ENCODE measurements at places on chromosomes 4 and X.

DNA sequence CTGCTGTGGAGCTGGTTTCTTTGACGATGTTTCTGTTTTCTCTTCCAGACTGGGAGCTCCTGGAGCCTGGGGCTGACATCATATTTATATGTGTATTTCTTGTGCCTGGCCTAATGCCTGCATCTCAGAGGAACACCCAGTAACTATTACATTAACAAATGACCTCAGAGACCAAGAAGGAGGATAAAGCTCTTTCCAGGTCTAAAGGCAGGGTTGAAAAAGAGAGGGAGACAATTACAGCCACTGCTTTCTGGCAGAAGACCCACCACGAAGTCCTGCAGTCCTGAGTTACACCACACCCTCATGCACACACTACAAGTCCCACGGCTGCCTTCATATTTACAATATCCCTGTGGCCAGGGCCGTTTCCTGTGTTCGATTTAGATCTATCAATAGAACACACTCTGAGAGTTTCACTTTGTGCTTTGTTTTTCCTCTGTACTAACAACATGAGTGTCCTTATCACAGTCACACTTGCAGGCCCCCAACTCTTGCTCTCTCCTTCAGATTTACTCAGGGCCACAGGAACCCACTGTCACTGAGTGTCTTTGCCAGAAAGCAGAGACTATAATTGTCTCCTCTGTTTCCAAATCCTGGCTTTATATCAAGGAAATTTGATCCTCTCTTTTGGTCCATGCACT, 535.5 kb downstream of the MID1IP1 start:
- no peaks in the 10 kb centered on the region for H3K36me3 ChIP-seq
- no peak for DNase-seq
- H3K27ac ChIP-seq: no peak overlapping the region
- H3K4me1 ChIP-seq: no peaks in the 10 kb centered on the region
- H3K27me3 ChIP-seq: no peaks in the 10 kb centered on the region
- H3K4me3 ChIP-seq: no peak overlapping the region

DNA sequence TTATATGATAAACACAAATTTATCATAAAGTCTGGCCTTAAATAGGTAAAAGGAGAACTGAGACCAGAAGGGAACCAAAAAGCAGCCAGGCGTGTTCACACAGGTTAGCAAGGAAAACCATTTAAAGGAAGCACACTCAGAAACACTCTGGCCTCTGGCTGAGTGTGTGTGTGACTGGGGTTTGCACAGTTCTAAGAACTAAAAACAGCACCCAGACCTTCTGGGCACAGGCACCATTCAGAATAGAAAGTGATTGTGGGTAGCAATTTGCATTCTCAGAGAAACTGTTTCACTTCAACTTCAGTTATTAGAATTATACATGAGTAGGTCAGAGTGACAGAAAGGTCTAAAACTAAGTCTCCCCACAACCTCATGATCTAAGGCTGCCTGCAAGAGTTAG, 10.0 kb downstream of the GPR82 start:
- no peaks in the 10 kb centered on the region for H3K36me3 ChIP-seq
- H3K27ac ChIP-seq: peak overlapping the region; percentile 62
- H3K27me3 ChIP-seq: no peaks in the 10 kb centered on the region
- peak; percentile 80 for DNase-seq
- H3K4me1 ChIP-seq: peaks cover 17% of the 10 kb centered on the region

DNA sequence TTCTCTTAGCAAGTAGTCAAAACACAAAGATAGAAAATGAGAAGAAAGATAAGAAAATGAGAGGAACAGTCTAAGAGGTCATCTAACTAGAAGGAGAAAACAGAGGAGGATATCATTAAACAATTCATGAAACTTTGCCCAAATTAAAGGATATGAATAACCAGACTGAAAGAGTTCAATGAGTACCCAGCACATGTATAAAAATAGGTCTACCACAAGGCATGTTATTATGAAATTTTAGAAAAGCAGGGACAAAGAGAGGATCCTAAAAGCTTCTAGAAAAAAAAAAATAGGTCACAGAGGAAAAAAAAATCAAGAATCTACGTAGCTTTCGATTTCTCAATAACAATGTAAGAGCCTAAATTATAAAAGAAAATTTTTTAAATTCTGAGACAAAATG, 118.5 kb downstream of the WDFY3 start:
- no peaks in the 10 kb centered on the region for H3K27me3 ChIP-seq
- no peak overlapping the region for H3K4me3 ChIP-seq
- DNase-seq: no peak
- no peaks in the 10 kb centered on the region for H3K36me3 ChIP-seq

GRCh38 chrX:44282753-44283152, 60.7 kb downstream of the EFHC2 start:
- no peak for DNase-seq
- H3K27ac ChIP-seq: no peak overlapping the region
- H3K4me3 ChIP-seq: no peak overlapping the region
- no peaks in the 10 kb centered on the region for H3K27me3 ChIP-seq
- H3K4me1 ChIP-seq: no peaks in the 10 kb centered on the region
- no peaks in the 10 kb centered on the region for H3K36me3 ChIP-seq

DNA sequence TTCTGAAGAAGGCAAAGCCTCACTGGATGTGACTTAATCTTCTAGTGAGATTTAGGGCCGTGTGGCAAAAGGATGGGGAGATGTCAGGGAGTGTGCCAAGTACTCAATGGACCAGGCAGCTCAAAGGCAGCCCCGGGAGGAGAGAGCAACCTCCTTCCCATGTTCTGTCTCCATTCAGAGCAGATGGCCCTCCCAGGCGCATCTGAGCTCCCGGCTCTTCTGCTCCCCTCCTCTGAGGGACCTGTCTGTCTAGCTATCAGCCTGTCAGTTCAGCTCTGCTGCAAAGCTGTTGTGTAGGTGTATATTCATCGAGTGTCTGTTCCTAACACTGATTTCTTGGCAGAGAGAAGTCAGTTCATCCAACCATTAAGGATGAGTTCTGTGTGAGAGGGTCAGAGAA, 10.9 kb upstream of the PORCN start:
- H3K36me3 ChIP-seq: no peaks in the 10 kb centered on the region
- no peak overlapping the region for H3K4me3 ChIP-seq
- DNase-seq: no peak
- no peak overlapping the region for H3K27ac ChIP-seq

- no peaks in the 10 kb centered on the region for H3K36me3 ChIP-seq
- no peaks in the 10 kb centered on the region for H3K27me3 ChIP-seq
- H3K27ac ChIP-seq: no peak overlapping the region
Measured at GRCh38 chr4:3688018-3688998, 77.9 kb upstream of the ADRA2C start.

DNA sequence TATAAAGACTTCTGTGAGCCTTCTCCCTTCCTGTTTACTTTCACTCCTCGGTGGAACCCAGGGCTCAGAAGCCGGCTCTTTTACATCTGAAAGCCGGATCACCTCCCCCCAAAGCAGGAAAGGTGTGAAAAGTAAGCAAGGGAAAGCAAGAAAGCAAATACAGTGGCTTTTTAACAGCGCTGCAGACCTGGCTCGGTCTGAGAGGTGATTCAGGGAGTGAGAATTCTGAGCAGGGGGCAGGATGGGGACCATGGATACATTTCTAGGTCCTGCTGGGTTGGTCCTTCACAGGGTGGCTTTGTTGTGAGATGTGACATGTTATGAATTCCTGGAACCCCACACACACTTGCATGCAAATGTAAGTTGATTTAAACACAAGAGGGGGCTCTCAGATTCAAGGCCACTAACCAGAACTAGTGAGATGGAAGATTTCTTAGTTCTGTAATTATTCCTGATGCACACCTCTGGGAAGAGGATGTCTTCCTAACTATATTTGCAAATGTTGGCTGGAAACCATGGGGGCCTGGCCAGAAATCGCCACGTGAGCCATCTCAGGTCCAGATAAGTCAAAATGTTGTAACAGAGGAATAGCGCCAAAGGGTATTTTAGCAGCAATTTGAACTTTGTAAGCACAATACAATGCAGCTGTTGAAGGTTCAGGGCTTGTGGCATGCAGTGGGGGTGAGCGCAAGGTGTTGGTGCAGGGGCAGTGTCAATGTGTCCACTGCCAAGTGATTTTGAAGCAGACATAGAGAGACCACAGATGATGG, 670.1 kb upstream of the LCORL start:
- no peaks in the 10 kb centered on the region for H3K36me3 ChIP-seq
- no peaks in the 10 kb centered on the region for H3K27me3 ChIP-seq
- no peak overlapping the region for H3K27ac ChIP-seq
- no peak for DNase-seq
- H3K4me3 ChIP-seq: no peak overlapping the region

DNA sequence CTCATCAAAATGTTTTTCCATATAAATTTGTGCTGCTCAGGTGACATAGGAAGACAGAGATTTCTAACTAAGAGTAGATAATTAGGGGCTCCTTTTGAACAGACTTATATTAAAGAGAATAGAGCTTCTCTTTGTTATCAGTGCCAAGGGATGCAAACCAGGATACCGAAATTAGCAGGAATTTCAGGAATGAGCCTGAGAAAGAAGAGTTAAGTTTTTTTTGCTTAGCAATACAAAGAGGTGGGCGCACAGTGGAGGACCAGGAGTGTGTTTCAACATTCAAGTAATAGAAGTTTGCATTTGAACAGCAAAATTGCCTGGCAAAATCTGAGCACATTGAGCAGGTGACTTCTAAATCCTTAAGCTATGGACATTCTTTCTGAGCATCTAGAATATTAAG, 541.3 kb downstream of the GBA3 start:
- no peak overlapping the region for H3K27ac ChIP-seq
- DNase-seq: no peak
- H3K4me3 ChIP-seq: no peak overlapping the region
- H3K4me1 ChIP-seq: no peaks in the 10 kb centered on the region

- H3K27ac ChIP-seq: no peak overlapping the region
- H3K27me3 ChIP-seq: no peaks in the 10 kb centered on the region
- no peak overlapping the region for H3K4me3 ChIP-seq
- no peaks in the 10 kb centered on the region for H3K36me3 ChIP-seq
- no peaks in the 10 kb centered on the region for H3K4me1 ChIP-seq
Measured at GRCh38 chrX:43707812-43708548, 51.9 kb downstream of the MAOA start.

GRCh38 chr4:156929386-156930105, 42.1 kb downstream of the PDGFC start:
- no peaks in the 10 kb centered on the region for H3K36me3 ChIP-seq
- H3K4me1 ChIP-seq: no peaks in the 10 kb centered on the region

- no peaks in the 10 kb centered on the region for H3K27me3 ChIP-seq
- no peaks in the 10 kb centered on the region for H3K4me1 ChIP-seq
- no peak overlapping the region for H3K4me3 ChIP-seq
Measured at GRCh38 chrX:140318296-140318695, 186.6 kb downstream of the SOX3 start.

DNA sequence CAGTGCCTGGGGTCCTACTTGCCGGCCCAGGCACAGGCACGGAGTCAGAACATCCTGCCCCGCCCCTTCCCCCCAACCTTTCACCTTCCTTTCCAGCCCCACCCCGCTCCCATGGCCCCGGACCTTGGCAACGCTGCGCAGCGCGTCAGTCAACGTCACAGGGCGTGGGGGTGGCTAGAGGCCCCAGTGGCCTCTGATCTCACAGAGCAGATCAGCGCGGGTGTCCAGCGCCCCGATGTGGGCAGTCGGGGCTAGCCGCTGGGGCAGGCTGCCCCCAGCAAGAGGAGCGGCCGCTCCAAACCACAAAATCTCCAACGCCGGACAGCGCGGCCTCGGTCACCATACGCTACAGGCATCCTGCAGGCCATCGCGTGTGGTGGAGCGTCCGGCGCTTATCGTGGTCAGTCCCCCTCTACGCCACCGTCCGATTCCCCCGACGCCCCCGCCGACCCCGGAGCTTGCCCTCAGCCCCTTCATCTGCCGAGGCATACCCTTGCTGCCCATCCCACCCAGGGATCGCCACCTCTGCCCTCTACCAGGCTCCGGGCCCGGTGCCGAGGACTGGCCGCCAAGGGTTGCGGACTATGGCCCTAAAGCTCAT, 69.6 kb upstream of the APOOL start:
- no peaks in the 10 kb centered on the region for H3K27me3 ChIP-seq
- DNase-seq: no peak
- no peaks in the 10 kb centered on the region for H3K36me3 ChIP-seq

- no peak overlapping the region for H3K27ac ChIP-seq
- peaks cover 36% of the 10 kb centered on the region for H3K4me1 ChIP-seq
- H3K4me3 ChIP-seq: peak overlapping the region; percentile 71
- H3K36me3 ChIP-seq: no peaks in the 10 kb centered on the region
- DNase-seq: peak; percentile 50
Measured at GRCh38 chrX:2692221-2693112, 1.4 kb downstream of the CD99 start.

GRCh38 chrX:125150231-125150630, 169.4 kb upstream of the TEX13C start:
- H3K27me3 ChIP-seq: no peaks in the 10 kb centered on the region
- no peaks in the 10 kb centered on the region for H3K4me1 ChIP-seq
- H3K4me3 ChIP-seq: no peak overlapping the region

GRCh38 chr4:148327683-148328082, 114.5 kb downstream of the NR3C2 start:
- DNase-seq: no peak
- H3K27me3 ChIP-seq: no peaks in the 10 kb centered on the region
- no peaks in the 10 kb centered on the region for H3K4me1 ChIP-seq
- no peaks in the 10 kb centered on the region for H3K36me3 ChIP-seq
- H3K4me3 ChIP-seq: no peak overlapping the region

GRCh38 chr4:26757751-26758150, 102.9 kb upstream of the STIM2 start:
- no peak overlapping the region for H3K4me3 ChIP-seq
- no peak overlapping the region for H3K27ac ChIP-seq
- no peaks in the 10 kb centered on the region for H3K36me3 ChIP-seq
- H3K27me3 ChIP-seq: no peaks in the 10 kb centered on the region

GRCh38 chr4:62327612-62328297, 1127.6 kb downstream of the ADGRL3 start:
- no peak for DNase-seq
- H3K27ac ChIP-seq: no peak overlapping the region
- H3K4me3 ChIP-seq: no peak overlapping the region

GRCh38 chrX:109472939-109473735, 8.7 kb downstream of the GUCY2F start:
- no peak overlapping the region for H3K4me3 ChIP-seq
- DNase-seq: peak; percentile 84
- no peak overlapping the region for H3K27ac ChIP-seq
- no peaks in the 10 kb centered on the region for H3K36me3 ChIP-seq

DNA sequence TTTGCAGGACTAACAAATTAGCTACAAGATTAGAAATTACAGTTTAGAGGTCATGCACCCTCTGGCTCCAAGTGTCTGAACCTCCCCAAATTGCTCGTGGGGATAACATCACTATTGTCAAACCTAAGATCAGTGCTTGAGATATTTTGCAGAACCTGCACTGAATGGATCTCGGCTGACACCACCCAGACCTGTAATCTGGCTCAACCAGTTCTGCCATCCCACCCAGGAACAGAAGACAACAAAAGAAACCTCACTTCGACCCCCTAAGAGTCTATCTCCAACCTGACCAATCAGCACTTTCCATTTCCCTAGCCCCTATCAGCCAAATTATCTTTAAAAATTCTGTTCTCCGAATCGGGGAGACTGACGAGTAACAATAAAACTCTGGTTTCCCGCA, 318.7 kb downstream of the NAP1L3 start:
- DNase-seq: no peak
- no peak overlapping the region for H3K4me3 ChIP-seq
- H3K36me3 ChIP-seq: no peaks in the 10 kb centered on the region

Data from Karpas-422 (cell line).